ENCODE measurements at places on chromosomes 5 and 9.

- DNase-seq = peak; percentile 40
Measured at GRCh38 chr5:154405078-154405792, 40.6 kb upstream of the SAP30L start.

DNA sequence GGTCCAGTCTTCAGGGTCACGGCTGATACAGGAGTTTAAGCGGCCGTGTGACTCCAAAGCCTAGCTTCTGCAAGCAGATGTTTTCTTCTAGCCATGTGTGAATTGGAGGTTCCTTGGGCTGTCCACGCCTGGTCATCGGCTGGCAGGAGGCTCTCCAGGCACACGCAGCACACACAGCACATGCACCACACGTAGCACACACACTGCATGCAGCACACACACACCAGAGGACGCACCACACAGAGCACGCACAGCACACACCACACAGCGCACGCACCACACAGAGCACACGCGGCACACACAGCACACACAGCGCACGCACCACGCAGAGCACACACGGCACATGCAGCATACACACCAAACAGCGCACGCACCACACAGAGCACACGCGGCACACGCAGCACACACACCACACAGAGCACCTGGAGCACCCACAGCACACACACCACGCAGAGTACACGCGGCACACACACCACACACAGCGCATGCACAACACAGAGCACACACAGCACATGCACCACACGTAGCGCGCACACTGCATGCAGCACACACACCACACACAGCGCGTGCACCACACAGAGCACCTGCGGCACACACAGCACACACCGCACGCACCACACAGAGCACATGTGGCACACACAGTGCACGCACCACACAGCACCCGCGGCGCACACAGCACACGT, 234.3 kb downstream of the FANCC start:
- DNase-seq = no peak

DNA sequence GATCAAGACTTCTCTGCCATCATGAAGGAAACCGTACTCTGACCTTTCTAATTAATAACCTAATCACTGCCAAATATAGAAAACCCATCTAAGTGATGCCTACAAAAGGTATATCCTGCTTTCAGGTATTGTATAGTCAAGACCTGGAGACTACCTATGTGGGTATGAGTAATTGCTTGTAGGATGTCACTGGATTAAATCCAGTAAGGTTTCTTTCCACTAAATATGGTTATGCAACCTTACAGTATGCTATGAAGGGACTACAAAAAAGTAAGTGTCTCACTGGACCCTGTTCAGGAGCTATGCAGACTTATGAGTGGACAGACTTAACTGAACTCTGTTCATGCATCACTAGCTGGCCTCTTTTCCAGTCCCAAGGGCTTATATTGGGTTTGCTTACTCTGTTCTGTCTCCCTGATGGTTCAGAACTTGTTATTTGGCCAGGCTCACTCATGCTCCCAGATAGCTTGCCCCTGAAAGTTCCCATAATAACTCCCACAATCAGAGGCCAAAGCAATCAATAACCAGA, 51.1 kb downstream of the PDE6A start:
- DNase-seq = no peak

GRCh38 chr9:93679536-93680442, 103.4 kb downstream of the PHF2 start:
- no peak for DNase-seq

DNA sequence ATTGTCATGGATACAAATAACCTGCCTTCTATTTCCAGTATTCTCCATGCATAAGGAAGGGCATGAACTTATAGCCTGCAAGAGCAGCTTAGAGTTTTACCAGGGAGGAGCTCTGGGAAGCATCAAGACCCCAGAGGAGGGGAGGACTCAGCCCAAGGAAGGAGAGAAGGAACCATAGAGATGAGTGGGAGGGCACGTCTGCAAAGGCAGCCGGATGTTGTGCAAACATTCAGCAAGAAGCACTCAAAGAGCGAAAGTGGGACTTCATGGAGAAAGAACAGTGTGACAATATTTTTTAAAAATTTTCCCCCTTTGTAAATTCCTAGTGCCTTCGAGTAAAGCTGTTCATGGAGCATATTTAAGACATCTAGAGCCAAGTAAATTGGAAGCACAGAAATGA, 270.1 kb upstream of the PTGER4 start:
- DNase-seq = no peak

DNA sequence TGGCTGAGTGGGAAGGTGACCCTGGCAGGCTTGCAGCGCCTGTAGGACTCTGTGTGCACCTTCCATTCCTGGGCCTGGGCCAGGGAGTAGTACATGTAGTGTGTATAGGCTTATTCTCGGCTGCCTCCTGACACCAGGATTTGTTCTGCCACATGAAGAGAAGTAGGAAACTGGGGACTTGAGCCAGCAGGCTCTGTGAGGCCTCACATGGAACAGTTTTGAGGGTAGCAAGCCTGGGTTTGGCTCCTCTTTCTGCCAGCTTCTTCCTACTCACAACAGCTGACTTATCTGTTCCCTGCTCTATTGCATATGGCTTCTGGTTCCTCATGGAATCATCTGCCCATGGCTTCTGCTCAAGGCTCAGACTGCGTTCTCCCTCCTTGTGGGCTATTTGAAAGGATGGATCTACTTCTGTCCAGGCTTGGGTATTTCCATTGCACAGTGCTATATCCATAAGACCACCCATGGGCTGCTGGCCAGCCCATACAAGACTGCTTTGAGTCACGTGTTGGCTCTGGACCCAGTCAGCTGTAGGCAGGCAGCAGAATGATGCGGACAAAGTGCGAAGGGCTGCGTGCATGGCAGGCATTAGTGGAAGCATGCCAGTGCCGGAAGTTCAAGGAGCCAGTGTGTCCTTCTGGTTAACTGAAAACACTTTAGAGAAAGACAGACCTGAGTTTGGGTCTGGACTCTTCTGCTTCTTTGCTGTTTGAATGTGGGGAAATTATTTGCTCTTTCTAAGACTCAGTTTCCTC, 11.0 kb upstream of the INSYN2B start:
- no peak for DNase-seq

- DNase-seq = no peak
Measured at GRCh38 chr5:106417566-106417965, 1253.2 kb downstream of the EFNA5 start.

DNA sequence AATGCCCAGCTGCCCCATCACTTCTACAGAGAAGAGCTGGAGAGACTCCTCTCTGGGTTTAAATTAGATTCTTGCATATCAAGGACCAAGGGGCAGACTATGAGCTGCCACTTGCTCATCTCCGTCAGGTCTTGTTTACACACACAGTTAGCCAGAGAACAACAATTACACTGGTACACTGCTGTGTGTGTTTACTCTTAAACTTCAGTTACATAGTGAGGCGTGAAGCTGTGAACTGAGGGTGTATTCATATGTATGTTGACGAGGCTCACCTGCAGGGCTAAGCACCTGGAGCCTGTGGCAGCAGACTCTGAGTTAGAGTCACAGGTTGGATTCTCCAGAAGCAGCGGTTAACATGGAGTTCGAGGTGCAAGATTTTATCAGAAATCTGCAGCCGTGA, 155.4 kb upstream of the ANKH start:
- DNase-seq = peak; percentile 89

DNA sequence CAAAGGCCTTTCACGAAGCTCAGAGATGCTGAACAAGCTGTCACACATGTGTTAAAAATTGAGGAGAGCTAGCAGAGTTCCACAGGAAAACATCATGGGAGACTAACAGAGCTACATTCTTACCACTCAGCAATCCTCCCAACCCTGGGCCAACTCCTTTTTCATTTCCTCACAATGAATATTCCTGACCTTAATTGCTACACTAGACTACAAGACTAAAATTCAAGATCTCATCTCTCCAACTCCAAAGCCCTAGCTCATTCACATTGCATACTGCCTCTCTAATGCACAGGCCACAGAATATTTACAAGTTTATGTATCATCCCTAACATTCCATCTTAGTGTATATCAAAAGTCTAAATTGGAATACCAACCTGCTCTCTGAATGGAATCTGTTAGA, 21.2 kb downstream of the ERMP1 start:
- no peak for DNase-seq

DNA sequence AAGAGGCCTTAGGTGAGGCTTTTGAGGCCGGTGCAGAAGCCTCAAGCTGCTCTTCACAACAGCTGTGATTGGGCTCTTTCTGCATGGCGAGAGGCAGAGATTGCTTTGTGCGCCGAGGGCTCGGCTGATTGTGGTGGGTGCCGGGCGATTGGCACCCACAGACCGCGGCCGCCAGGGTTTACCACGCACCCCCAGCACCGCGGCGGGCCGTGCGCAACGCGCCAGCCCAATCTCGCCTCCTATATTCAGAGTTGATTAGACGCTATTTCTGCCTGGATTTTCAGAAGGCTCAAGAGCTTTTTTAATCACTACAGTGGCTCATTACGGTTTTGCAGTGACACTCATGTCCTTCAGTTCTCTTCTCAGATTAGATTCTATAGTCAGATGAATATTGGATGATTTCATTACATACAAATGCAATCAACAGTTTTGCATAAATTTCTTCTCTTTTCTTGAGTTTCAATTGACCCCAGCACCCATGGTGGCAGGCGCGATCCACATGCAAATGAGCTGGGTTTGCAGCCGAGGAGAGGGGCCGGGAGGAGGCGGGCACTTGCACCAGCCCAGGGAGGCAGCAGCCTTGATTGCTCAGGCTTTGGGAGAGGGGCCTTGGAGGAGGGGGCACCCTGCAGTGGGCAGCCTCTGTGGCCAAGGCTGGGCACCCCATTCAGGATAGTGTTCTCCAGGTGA, 33.8 kb upstream of the PTGS1 start:
- no peak for DNase-seq

DNA sequence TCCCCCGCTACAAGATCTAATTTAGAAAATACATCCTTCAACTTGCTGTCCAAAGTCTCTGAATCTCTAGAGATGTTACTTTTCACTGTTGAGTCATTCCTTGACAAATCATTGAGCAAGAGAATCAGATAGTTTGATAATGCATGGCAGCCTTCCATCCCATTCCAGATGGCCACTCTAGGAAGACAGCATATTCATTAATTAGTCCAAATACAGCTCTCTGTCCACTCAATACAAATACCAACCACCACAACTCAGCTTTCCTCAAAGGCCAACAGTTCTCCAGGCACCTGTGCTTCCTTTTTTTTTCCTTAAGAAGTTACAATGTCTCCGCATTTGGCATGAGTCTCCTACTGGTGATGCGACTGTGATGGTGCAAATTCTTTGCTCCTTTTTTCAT, 72.3 kb downstream of the DROSHA start:
- no peak for DNase-seq

DNA sequence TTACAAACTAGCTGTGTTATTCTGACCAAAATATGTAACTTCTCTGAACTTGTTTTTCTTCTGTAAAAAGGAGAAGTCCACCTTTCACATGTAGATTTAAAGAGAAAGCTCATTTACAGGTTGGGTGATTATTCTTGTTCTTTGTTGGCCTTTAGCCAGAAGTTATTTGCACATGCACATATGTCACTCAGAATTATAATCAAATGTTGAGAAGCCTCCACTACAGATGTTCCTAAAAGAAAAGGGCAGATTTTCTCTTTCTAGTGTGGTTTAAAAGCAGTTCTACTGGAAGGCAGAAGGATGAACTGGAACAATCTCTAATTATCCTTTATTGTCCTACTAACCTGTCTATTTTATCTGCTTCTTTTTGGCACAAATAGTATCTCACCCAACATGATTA, 209.8 kb upstream of the ELAVL2 start:
- DNase-seq = no peak

DNA sequence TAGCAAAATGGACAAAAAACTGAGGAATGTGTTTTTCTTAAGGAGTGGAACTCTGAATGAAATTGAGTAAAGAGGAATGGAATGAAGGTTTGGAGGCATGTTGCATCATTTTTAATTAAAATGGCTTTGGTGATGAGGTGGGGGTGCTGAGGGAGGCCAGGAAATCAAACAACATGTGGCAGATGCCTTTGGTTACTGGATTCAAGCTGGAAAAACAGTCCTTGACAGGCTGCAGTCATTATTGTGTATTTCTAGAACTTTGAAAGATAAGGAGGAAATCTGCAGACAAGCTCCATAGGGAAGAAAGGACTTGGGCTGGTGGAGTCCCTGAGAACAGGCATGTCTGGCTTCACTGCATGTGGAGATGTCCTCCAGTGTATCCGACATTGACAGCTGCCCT, 203.5 kb upstream of the HAPLN1 start:
- no peak for DNase-seq

DNA sequence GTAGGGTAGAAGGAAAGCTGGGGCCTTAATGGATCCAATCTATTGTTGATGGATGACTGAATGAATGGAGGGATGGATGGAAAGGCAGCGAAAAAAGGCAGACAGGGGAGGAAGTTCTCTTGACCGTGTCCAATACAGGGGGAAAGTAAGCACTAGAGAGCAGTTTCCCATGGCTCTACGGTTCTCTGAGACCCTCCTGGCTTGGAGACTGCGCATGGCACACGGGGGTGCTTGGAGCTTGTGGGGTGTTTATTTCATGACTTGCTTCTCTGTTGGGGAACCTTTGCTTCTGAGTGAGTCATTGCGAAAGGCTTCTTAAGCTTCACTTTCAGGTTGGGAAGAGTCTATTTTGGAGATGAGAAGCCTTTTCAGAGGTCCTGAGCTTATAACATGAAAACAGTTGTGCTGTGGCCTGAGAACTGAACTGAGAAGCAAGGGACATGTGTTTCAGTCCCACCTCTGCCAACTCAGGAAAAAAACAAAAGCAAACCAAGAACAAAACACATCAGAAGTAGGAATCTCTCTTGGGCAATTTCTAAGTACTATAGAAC, 12.8 kb upstream of the TEX48 start:
- DNase-seq = no peak

- no peak for DNase-seq
Measured at GRCh38 chr9:119026120-119026519, 343.1 kb downstream of the BRINP1 start.

DNA sequence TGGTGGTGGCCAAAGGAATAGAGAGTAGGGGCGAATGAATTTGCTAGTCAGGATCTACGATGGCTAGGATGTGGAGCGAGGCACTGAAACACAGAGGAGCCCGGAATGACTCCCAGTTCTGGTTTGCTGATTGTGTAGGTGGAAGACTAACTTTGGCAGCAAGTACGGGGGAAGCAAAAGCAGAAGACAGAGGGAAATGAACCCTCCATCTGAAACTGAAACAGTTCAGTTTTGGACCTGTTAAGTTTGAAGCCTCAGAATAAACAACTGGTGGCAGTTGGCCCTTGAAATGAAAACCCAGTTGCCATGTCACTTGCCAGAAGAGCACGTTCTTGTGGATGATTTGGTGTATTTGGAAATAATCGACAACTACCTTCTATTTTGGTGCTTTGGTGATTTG, 15.4 kb upstream of the SMIM15 start:
- no peak for DNase-seq

DNA sequence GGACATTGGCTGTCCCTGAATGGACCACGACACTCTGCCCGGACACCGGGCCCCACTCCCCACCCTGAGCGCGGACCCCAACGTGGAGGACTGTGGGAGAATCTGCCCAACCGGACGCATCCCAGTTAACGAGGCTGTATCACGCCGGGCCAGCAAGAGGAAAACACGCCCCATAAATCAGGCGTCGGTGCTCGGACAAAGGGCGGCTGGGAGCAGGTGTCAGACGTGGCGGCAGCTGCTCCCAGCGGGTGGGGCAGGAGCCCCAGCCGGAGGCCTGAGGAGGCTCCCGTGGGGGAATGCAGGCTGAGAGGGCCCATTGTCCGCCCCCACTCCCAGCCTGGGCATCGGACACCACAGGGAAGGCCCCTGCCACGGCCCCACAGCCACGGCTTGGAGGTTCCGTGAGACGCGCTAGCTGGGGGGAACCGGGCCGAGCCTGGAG, 19.2 kb downstream of the NOTCH1 start:
- peak; percentile 44 for DNase-seq

GRCh38 chr9:73871636-73872035, 625.5 kb upstream of the RORB start:
- no peak for DNase-seq

- DNase-seq = no peak
Measured at GRCh38 chr5:127562252-127562651, 44.8 kb downstream of the PRRC1 start.
